Skin of body (tissue), 3 donors: ENCODE measurements at places on chromosomes 7 and 10. TPM values are rescaled to one million over a fixed set of nuclear protein-coding genes. Genes with fewer than 3 reads are reported as not detected.

The DNAJC30 gene
- total RNA-seq = 3.4 TPM

GRCh38 chr10:930625-931325 is 730 bp downstream of the LARP4B start:
- no peak for DNase-seq

The RAMP3 gene
- 3.5 TPM for total RNA-seq

GRCh38 chr10:55852900-55853299 is 508.2 kb downstream of the ZWINT start:
- DNase-seq = no peak

GRCh38 chr10:128390596-128390995 is 264.4 kb upstream of the MKI67 start:
- DNase-seq = no peak

- DNase-seq = no peak
Observed at GRCh38 chr7:137753948-137754851, 92.6 kb downstream of the DGKI start.

- DNase-seq = no peak
Observed at GRCh38 chr10:99444383-99445045, 14.1 kb upstream of the GOT1 start.
